Activated naive CD4-positive, alpha-beta T cell treated with anti-CD3 and anti-CD28 coated beads, Interleukin-2, amount 10 ng/mL, durations not matched to agents 7 days and 5 days (primary cell): ENCODE measurements at places on chromosomes 1 and 21.
A peak's percentile ranks its signal among the peaks of the same experiment; 100 is the strongest.

DNA sequence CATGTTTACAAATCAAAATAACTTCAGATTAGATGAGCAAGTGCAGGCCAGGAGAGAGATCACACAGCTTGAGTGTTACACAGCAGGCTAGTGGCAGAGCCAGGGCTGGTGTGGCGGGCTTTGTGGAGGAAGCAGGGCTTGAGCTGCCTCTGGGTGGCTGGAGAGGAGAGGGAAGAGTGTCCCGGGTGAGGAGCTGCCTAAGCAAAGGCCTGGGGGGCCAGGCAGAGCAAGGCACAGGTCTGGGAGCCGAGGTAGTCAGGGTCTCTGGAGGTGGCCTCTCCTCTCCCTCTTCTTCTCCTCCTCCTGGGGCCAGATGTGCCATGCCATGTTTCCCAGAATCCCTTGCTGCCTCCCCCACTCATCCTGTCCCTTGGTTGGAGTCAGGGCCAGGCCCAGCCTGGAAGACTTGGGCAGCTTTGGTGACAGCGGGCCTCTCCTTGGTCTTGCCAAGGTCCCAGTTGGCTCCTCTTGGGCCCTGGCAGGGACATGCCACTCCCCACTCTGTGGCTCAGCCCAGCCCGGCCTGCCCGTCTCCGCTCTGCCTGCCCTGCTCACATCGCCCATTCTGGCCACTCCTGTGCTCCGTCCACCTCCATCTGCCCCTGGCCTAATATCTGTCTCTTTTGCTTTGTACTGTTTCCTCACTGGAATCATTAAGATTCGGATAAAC lies 70.3 kb downstream of the PTPRU start:
- H3K27me3 ChIP-seq = peaks cover 12% of the 10 kb centered on the region
- no peaks in the 10 kb centered on the region for H3K36me3 ChIP-seq
- no peak overlapping the region for H3K27ac ChIP-seq
- H3K4me1 ChIP-seq = no peaks in the 10 kb centered on the region
- no peak for DNase-seq

DNA sequence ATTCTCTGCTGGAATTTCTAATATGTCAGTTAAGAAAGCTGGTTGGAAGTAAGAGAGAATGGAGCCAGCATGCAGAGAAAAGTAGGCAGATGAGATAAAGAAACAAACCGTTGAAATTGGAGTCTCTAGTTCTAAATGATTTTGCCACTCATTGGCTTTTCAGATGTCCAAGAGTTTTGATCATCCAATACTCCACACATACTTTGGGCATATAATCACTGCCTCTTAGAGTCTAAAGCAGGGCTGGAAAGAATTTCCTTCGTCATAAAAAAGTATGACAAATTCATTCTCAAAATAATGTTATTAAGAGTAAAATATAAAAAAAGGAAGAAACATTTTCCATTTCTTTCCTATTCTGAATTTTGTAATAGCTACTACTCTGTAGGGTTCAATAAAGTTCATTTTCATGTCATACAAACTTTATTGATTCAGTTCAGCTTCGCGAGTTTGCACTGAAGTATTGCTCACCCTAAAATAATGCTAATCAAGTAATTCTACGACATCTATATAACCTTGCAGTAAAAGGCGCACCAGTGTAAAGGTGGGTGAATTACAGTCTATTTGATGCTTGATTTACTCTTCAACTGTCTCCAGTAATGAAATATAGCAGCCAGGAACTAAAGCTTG lies 1556.6 kb downstream of the NCAM2 start:
- H3K27ac ChIP-seq = no peak overlapping the region
- H3K36me3 ChIP-seq = no peaks in the 10 kb centered on the region
- DNase-seq = no peak
- H3K4me1 ChIP-seq = no peaks in the 10 kb centered on the region

DNA sequence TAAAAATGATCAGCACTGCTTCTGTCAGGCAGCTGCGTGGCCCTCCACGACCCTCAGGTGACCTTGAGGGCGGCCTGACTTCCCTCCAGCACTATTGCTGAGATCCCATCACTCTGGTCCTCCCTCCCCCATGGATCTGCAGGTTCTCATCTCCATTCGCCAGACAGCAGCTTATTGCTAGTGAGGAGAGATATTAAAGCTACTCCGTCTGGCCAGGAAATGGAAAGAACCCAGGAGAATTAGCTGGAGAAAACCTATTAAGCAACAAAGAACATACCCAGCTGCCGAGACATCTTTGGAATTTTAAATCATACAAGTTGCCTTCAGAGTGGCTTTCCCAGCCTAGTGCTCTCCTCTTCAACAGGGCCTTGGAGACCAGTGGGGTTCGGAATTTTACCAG lies 25.7 kb upstream of the KCNN3 start:
- H3K27me3 ChIP-seq = peaks cover 26% of the 10 kb centered on the region
- H3K27ac ChIP-seq = no peak overlapping the region
- H3K4me1 ChIP-seq = peaks cover 4% of the 10 kb centered on the region
- no peak overlapping the region for H3K4me3 ChIP-seq
- no peaks in the 10 kb centered on the region for H3K36me3 ChIP-seq
- DNase-seq = no peak

- H3K36me3 ChIP-seq = no peaks in the 10 kb centered on the region
- peaks cover 30% of the 10 kb centered on the region for H3K27me3 ChIP-seq
- no peak overlapping the region for H3K4me3 ChIP-seq
- no peaks in the 10 kb centered on the region for H3K4me1 ChIP-seq
- H3K27ac ChIP-seq = no peak overlapping the region
- DNase-seq = no peak
Observed at GRCh38 chr1:204344665-204345355, 14.9 kb downstream of the PLEKHA6 start.

GRCh38 chr1:186880982-186881381 lies 52.2 kb downstream of the PLA2G4A start:
- no peak overlapping the region for H3K27ac ChIP-seq
- no peak overlapping the region for H3K4me3 ChIP-seq
- H3K36me3 ChIP-seq = no peaks in the 10 kb centered on the region
- H3K27me3 ChIP-seq = no peaks in the 10 kb centered on the region

- H3K4me3 ChIP-seq = no peak overlapping the region
- no peaks in the 10 kb centered on the region for H3K36me3 ChIP-seq
- peaks cover 11% of the 10 kb centered on the region for H3K4me1 ChIP-seq
- H3K27ac ChIP-seq = no peak overlapping the region
Observed at GRCh38 chr1:111990878-111991718, 1.6 kb upstream of the KCND3 start.

DNA sequence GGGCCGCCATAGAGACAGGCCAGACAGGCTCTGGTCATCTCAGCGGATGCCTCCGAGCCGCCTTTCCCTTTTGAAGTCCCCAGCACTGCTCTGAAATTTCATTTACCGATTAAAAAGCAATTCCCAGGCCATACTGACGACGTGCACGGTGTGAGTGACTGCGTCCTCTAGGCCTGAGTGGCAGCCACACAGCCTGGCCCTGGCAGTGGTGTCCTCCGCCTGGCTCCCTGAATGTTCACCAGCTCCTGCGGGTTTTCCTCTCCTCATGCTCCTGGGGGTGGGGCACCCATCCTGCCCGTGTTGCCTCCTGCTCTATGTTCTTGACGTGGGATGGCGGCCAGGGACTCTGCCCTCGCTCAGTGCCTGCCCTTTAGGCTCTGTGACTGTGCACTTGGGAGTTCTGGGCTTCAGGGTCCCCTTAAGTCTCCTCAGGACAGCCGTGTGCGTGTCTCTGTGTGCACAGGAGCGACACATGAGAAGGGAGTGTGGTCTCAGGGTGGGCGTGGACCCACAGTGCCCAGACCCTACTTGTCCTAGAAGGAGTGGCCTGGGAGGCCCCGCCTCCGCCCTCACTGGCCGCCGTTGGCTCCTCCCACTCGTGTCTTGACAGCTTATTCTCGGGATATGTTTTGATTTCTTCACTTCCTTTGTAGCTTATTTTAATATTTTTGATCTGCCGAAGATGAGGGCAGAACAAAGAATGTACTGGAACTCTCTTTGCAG lies 3.6 kb downstream of the SKI start:
- H3K27ac ChIP-seq = peak overlapping the region; percentile 99
- H3K4me1 ChIP-seq = peaks cover 53% of the 10 kb centered on the region
- peaks cover 46% of the 10 kb centered on the region for H3K36me3 ChIP-seq
- peaks cover 3% of the 10 kb centered on the region for H3K27me3 ChIP-seq

- no peaks in the 10 kb centered on the region for H3K4me1 ChIP-seq
- no peak overlapping the region for H3K27ac ChIP-seq
- peaks cover 26% of the 10 kb centered on the region for H3K27me3 ChIP-seq
- no peak for DNase-seq
- H3K36me3 ChIP-seq = no peaks in the 10 kb centered on the region
- H3K4me3 ChIP-seq = no peak overlapping the region
Observed at GRCh38 chr1:226497991-226498639, 50.4 kb upstream of the STUM start.

GRCh38 chr1:6950001-6950765 lies 164.9 kb downstream of the CAMTA1 start:
- H3K27me3 ChIP-seq = peaks cover 3% of the 10 kb centered on the region
- H3K36me3 ChIP-seq = no peaks in the 10 kb centered on the region
- H3K27ac ChIP-seq = no peak overlapping the region
- no peak for DNase-seq
- no peaks in the 10 kb centered on the region for H3K4me1 ChIP-seq

DNA sequence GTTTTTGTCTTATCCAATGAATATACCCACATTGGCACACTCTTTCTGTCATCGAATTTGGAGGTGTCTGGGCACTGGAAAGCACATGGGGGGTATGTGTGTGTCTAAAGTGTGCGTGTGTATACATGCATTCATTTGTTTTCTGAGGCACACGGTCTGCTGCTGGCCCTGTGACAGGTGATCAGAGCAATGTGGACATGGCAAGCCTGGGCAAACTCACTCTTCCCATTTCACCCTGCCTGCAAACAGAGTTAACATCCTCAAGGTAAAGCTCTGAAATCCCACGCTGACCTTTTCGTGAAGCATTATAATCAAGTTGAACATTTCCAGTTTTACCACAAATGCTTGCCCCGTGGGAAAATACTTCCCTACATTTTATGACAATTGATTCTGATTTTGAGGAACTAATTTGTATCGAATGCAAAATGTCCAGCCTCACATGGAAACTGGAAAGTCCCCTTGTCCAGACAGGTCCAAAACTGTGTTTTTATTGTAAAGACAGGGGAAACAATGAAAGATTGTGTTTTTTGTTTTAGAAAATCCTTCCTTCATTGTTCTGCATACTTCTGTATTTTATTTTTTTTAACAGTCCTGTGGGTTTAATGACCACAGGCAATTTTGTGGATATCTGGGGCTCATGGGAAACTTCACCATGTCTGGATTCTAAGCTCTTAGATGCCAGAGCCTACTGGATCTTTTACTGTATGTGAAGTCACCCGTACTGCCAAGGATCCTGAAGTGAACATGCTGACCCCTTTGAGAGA lies 160.9 kb downstream of the PBX1 start:
- peaks cover 5% of the 10 kb centered on the region for H3K4me1 ChIP-seq
- peaks cover 3% of the 10 kb centered on the region for H3K27me3 ChIP-seq
- no peaks in the 10 kb centered on the region for H3K36me3 ChIP-seq
- no peak for DNase-seq

DNA sequence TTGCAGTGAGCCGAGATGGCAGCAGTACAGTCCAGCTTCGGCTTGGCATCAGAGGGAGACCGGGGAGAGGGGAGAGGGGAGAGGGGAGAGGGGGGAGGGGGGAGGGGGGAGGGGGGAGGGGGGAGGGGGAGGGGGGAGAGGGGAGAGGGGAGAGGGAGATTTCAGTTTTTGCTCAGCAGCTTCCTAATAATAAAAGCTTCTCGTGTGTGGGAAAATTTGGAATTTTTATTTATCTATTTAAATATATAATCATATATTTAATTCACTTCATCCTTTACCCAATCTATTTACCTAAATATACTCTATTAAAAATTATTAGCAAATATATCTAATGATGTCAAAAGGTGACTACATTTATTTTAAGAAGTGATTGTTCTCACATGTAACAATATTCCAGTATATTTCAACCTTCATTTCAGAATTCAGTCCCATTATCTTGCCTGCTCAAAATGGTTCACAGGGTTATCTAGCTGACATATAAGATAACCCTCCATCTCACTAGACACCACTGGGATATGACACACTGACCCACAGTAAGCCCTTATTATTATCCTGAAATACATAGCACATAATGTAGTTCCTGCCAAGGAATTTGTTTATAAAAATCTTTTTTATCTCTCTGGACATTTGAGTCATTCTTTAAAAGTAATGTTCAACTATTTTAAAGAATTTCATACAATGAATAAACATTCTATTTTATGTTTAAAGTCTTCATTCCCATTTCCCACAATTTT lies 105.9 kb downstream of the GPATCH2 start:
- no peaks in the 10 kb centered on the region for H3K27me3 ChIP-seq
- DNase-seq = no peak
- H3K36me3 ChIP-seq = no peaks in the 10 kb centered on the region
- no peak overlapping the region for H3K4me3 ChIP-seq
- H3K27ac ChIP-seq = no peak overlapping the region

- H3K36me3 ChIP-seq = no peaks in the 10 kb centered on the region
- H3K27me3 ChIP-seq = no peaks in the 10 kb centered on the region
- DNase-seq = no peak
Observed at GRCh38 chr21:27526451-27526850, 559.6 kb upstream of the ADAMTS5 start.

GRCh38 chr1:7659514-7659913 lies 111.6 kb upstream of the VAMP3 start:
- H3K27me3 ChIP-seq = no peaks in the 10 kb centered on the region
- no peak overlapping the region for H3K4me3 ChIP-seq
- no peaks in the 10 kb centered on the region for H3K36me3 ChIP-seq
- no peaks in the 10 kb centered on the region for H3K4me1 ChIP-seq

DNA sequence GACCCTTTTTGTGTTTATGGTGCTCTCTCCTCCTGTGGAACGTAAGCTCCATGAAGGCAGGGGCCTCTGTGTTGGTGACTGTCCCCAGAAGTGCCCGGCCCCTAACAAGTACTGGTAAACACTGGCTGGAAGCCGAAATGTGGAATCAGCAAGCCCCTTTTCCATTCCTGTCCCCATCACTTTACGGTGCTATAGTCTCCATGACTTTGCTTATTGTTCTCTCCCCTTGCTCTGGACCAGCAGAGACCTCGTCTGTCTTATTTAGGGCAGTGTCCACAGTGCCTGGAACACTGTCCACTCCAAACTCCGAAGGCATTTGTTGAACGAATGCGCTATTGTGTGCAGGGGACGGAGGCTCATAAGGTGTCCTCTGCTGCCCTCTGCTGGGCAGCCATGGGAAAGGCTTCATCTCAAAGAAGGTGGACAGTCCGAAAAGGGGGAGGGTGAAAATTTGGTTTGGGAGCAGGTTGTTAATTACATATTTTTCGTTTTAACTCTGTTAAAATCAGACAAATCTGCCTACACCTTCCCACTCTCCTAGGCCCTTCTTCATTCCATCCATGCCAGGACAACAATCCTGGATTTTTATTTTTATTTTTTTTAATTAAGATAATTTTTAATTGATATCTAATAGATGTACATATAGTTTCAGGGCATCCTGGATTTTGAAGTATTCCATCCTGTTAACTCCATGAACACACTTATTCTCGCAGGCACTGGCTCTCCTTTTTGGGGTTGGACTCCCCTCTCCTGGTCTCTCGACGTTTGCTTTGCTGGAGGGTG lies 115.6 kb downstream of the PGBD5 start:
- H3K27ac ChIP-seq = no peak overlapping the region
- peak; percentile 74 for DNase-seq
- peaks cover 22% of the 10 kb centered on the region for H3K27me3 ChIP-seq
- peaks cover 5% of the 10 kb centered on the region for H3K4me1 ChIP-seq
- H3K4me3 ChIP-seq = no peak overlapping the region
- H3K36me3 ChIP-seq = no peaks in the 10 kb centered on the region
